Activated B cell treated with CpG ODN at 0.5 μM for 24 hours (primary cell): ENCODE measurements at places on chromosomes 4 and X.

GRCh38 chr4:7101692-7102515 is 34.0 kb upstream of the GRPEL1 start:
- peak; percentile 34 for DNase-seq

- DNase-seq = no peak
These were observed 4.5 kb downstream of the HHIP start for GRCh38 chr4:144650311-144651005.

GRCh38 chr4:93433840-93434239 is 394.7 kb upstream of the ATOH1 start:
- DNase-seq = no peak

GRCh38 chr4:20570981-20571715 is 129.1 kb upstream of the PACRGL start:
- DNase-seq = no peak

DNA sequence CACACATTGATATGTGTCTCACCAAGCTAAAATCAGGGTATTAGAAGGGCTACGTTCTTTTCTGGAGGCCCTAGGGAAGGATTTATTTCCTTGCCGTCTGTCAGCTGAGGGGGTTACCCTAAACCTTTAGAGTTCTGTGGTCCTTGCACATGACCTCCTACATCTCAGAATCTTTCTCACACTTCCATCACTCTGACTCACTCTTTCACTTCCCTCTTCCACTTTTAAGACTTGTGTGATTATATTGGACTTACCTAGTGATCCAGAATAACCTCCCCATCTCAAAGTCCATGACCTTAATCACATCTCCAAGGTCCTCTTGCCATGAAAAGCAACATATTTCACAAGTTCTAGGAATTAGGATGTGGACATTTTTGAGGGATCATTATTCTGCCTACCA is 53.6 kb upstream of the FUNDC1 start:
- DNase-seq = no peak

- no peak for DNase-seq
These were observed 157.5 kb upstream of the ATP6AP2 start for GRCh38 chrX:40423299-40423698.

DNA sequence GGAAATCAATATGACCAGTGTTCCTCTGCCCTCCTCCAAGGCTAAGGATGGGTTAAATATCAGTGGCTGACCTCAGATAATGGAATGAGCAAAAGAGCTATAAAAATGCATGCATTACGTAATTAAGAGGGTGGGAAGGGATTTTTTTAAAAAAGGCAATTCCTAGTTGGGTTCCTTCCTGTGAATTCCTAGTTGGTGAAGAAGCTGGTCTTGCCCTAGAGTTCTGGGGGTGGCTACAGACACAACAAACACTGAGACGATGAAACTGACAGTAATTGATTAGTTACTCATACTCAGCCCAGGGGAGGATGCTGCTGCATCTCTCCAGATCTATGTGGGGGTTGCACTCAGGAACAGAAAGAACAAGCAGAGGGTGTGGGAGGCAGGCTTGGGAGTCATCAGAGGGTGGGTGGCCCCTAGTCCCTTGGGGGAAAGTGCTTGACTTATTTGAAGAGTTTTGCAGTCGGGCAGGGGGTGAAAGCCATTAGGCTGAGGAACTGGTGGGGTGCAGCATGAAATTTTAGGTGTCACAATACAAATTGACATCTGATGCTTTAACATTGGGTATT is 662.0 kb upstream of the FRG1 start:
- DNase-seq = no peak

GRCh38 chr4:3384771-3385710 is 56.7 kb upstream of the HGFAC start:
- DNase-seq = no peak

GRCh38 chr4:19368800-19369199 is 882.9 kb upstream of the SLIT2 start:
- DNase-seq = no peak

DNA sequence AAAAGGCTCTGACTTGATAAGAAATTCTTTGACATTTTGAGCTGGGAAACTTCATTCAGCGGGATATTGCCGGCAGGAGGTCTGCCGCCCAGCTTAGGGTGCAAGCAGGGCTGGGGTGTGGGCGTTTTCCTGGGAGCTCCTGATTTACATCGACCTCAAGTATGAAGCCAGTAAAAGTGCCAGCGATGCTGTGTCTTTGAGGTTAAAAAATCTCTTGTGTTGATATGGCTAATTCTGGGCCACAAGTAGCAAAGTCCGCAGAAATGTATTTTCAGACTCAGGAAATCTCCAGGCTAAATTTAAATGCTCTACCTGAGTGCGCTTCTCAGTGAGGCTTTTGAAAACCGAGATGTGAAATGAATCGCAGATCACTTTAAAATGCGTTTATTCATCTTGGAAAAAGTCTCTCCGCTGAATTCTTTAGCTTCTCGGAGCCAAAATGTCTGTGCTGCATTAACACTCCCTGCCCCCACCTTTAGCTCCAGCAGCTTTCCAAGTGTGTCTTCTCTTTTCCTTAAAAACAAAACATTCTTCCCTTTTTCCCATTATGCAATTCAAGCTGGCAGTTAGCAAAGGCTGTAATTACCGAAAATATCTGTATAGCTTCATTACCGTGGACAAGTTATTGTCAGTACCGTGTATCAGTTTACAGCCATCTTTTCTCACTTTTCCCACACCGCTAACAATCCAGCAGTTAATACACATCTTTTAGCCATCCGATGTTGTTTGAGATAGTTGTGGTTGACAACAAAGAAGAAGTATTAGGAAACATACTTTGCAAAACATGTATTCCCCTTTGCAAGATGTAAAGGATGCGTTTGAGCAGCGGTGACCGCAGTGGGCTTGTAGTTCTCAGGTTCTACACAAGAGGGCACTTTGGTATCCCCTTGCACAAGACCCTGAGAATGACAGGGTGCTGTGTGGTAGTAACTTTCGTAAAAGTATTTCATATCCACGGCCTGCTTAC is 136.0 kb upstream of the STX18 start:
- no peak for DNase-seq

- no peak for DNase-seq
These were observed 228.1 kb downstream of the THOC2 start for GRCh38 chrX:123504630-123505270.

GRCh38 chr4:82691431-82691830 is 107.2 kb downstream of the SCD5 start:
- no peak for DNase-seq

- DNase-seq = peak; percentile 35
These were observed 5.4 kb upstream of the CCDC120 start for GRCh38 chrX:49053223-49054072.

GRCh38 chr4:144787365-144788258 is 141.7 kb downstream of the HHIP start:
- DNase-seq = no peak

DNA sequence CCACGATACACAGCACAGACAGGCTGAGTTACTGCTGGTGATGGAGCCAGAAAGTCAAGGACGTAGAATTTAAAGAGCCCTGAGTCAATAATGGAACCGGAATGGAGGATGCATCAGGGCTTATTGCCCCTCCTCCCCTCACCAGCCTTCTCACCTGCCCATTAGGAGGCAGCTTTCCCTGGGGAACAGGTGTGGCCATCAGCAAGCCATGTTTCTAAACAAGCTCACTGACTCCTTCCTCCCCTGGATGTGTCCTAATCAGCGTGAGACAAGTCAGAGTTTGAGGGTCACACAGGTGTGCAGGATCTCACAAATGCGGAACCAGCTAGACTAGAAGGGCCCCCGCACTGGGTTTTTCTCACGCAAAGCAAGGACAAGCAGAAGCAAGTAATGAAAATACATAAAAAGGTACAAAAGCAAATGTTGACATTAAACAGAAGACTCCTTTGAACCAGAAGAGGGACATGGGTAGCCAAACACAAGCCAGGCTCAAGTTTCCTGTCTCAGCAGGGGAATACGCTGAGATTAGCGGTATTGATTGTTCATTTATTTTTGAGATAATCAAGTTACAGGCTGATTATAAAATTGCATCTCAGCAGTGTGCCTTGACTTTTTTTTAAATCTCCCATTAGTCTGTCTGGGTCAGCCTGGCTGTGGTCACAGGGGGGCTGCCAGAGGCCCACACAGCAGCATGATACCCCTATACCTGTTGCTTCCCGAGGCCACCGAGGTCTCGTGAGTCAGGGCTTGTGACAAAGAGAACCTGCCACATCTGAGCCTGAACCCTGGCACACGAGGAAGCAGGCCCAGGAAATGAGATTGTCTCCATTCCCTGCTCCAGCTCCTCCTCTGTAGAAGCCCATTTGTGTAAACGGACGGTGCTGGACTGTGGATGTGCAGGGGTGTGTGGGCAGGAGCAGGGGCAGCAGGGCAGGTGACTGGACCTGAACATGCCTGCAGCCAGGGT is 37.4 kb downstream of the CCKAR start:
- no peak for DNase-seq
